ENCODE measurements at places on chromosomes 12 and 14.

GRCh38 chr12:2739832-2740641, 54.7 kb upstream of the FKBP4 start:
- DNase-seq = no peak

- DNase-seq = no peak
These were observed 4.3 kb downstream of the MDM1 start for GRCh38 chr12:68327896-68328295.

DNA sequence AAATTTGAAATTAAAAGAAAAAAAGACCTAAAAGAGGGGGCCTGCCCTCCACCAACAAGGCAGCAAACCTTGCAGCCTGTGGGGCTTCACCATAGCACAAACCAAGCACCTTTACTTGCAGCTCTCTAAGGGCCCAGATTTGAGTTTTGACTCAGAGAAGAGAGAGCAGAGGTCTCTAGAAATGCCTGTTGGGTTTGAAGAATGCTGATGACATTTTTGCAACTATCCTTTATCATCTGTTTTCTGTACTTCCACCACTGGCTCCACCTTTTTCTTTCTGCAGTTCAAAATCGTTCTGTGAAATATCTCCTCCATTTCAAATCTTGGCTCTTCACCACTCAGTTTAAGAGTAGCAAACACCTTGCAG, 83.8 kb upstream of the HMGA2 start:
- no peak for DNase-seq

- DNase-seq = peak; percentile 46
These were observed 70.1 kb downstream of the SLC6A15 start for GRCh38 chr12:84842406-84843013.

DNA sequence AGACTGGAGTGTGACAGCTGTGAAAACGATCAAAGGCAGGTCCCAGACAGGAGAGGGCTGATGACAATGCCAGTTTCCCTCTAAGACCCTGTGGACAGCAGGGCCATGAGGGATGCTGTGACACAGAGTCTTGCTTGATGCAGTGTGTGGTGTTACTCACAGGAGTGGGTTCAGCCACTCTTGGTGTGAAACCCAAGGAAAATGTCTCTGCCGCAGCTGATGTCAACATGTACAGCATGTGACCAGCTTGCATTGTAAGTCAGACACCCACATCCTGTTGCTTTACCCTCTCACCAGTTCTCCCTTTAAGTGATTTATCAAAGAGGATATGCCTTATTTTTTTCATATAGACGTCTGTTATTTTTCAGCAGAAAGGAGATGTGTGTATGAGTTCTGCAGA, 268.6 kb downstream of the BTG1 start:
- no peak for DNase-seq

GRCh38 chr14:91377700-91378652, 39.6 kb downstream of the CCDC88C start:
- DNase-seq = no peak

DNA sequence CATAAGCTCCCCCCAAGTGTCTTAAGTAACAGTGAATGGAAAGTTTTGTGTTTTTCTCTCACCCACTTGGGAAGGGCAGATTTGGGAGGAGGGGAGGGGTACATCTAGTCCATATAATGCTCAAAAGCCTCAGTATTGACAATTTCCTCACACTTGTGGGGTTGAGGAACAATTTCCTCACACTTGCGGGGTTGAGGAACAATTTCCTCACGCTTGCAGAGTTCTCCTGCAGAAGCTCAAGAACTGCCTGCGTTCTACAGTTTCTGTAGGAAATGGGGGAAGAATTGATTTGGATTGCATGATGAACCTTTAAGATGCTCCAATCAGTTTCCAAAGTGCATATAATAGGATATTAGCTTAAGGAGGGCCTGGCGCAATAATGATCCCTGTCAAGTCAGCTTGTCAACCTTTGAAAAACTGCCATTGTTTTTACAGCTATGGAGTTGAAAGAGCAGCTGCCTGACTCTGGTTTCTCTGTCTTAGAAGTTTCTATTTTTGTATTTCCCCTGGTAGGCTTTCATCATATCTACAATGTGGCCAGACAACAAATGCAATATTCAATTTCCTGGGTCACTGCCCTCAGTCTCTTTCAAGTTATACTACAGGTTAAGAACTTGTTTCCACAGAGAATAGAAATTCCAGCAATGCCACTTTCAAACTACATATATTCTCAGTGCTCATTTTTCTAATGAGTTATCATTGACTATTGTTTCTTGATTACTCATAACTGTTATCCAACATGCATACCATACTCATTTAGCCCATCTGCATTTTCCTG, 66.5 kb downstream of the PLEKHG7 start:
- DNase-seq = no peak

DNA sequence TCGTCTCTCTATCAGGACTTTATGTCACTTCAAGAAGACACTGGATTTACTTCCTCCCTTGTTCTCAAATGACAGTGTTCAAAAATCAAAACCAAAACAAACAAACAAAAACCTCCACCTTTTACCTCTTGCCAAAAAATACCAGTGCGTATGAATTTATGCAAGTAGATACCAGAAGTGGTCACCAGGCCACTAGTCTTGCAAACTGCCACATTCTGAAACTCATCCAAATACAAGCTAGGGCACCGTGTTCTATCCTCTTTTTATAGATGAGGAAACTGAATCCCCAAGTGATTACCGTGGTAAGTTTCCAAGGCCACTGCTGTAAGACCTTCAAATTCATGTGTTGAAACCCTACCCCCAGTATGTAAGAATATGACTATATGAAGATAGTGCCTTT, 343.9 kb upstream of the KITLG start:
- no peak for DNase-seq

- no peak for DNase-seq
These were observed 562 bp downstream of the EAPP start for GRCh38 chr14:34538871-34539406.

DNA sequence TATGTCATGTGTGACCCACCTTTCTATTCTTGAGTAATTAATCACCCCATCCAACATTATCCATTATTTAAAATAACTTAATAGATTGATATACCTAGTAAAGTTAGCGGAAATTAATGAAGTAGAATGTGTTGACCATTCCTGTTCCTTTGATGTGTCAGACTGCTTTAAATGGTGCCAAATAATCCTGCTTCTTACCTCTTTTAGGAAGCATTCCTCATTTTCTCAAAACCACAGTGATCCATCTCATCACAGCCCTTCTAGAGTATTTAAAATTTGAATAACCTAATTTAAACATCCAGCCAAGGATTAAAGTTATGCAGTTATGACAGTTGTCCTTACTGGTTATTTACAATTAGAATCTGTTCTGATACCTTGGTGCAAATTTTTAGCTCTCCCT, 6.9 kb downstream of the MGAT4C start:
- DNase-seq = no peak

- no peak for DNase-seq
These were observed 271.6 kb downstream of the NPAS3 start for GRCh38 chr14:33210311-33210710.

DNA sequence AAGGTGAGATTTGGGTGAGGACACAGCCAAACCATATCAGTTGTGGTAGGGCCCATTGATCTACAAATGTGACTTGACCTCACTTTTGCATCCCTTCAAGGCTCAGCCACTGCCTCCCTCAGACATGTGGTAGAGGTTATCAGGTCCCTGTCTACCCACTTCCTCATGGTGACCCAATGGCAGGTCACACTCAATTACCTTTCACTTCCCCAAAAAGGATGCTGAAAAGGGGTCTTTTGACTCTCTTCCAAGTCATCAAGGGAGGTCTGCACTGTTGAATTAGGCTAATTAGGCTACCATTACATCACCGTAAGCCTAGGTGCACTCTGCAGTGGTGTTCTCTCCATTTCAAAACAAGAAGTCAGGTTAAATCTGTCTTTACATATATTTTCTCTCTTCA, 22.6 kb upstream of the DRAM1 start:
- no peak for DNase-seq

GRCh38 chr14:46444666-46445065, 206.9 kb downstream of the RPL10L start:
- no peak for DNase-seq

- no peak for DNase-seq
These were observed 715 bp downstream of the NEK9 start for GRCh38 chr14:75126121-75126544.

DNA sequence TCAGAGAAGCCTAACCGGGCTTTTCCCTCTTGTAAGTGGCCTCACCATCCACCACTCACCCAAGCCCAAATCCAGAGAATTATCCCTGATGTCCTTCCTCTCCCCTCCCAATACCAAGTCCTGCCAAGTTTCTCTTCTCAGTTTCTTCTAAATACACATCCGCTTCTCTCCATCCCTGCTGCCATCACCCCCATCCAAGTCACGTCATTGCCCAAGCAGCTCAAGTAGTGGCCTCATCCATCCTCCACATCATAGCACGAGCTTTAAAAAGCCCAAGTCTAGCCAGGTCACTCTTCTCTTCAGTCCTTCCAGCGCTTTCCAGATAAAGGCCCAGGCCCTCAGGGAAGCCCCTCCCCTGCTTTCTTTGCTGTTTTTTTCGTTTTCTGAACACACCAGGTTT, 25.4 kb downstream of the IL31 start:
- no peak for DNase-seq

DNA sequence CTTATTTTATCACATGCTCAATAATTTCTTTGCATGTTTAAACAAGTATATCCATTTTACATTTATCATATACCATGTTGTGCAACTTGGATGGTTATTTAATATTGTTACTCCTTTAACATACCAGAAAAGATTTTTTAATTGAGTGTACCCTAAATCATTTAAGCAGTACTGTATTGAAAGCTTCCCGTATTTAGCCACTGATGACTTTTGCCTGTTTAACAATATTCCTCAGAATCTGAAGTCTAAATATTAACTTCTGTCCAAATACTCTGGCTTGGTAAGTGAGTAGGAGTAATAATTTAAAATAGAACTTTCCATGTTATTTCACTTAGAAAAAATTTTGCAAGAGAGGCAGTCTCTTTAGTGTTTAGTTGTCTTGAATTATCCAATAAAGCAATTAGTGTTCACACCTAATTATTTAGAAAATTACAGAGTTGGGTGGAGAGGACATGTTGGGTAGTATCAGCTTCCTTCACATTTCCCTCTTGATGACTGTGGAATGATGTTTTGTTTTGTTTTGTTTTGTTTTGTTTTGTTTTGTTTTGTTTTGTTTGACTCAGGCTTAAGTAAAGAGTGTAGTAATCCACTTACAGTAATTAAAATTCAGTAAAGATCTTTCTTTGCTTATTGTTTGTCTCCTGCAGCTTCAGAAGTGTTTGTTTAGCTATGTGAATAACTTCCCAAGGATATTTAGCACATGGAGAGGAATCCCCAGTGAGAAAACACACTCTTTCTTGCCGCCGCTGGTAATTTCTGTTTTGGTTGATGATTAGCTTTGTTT, 59.5 kb downstream of the DAAM1 start:
- DNase-seq = no peak

- no peak for DNase-seq
These were observed 522 bp downstream of the TUBA1A start for GRCh38 chr12:49188201-49188915.

GRCh38 chr12:11769723-11770514, 120.4 kb downstream of the ETV6 start:
- no peak for DNase-seq

DNA sequence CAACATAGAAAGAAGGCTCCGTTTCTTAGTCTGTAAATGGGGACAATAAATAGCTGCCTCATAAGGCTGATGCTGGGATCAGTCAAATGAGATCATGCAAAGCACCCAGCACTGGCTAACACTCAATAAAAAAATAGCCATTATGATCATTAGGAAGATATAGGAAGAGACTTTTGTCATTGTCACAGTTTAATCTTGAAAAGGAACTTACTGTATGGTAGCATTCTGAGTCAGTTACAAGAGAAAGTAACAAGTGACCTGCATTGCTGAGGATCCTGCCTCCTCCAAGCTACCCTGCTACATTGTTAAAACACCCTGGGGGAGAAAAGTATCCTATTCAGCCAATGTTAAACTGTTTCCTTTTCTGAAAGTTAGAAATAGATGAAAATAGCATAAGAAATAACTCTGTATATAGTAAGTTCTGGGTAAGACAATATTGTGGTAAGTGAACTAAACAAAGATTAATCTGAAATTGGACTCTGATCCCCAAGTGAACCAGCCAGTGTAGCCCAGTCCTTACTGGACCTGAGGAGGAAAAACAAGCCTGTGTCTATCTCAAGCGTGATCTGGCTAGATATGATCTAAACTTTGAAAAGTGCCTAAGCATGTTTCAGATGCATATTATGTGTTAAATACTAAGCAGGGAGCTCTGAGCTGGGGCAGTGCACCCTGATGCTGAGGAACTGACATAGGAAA, 3.6 kb upstream of the NUDT4 start:
- no peak for DNase-seq

DNA sequence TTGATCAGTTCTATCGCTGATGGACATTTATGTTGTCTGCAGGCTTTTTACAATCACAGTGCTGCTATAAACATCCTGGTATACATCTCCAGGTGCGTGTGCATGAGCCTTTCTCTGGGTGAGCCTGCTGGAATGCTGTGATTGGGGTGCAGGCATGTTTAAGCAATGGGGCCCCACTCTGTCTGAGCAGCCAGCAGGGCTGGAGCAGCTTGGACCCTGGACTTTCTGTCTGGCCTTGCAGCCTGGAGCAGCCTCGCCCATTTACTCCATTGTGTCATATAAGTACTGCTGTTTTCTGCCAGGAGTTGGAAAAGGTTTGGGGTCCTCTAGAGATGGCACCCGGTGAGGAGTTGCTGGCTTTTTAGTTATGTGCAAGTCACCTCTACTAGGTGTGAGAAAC, 199.0 kb downstream of the KIF26A start:
- no peak for DNase-seq

DNA sequence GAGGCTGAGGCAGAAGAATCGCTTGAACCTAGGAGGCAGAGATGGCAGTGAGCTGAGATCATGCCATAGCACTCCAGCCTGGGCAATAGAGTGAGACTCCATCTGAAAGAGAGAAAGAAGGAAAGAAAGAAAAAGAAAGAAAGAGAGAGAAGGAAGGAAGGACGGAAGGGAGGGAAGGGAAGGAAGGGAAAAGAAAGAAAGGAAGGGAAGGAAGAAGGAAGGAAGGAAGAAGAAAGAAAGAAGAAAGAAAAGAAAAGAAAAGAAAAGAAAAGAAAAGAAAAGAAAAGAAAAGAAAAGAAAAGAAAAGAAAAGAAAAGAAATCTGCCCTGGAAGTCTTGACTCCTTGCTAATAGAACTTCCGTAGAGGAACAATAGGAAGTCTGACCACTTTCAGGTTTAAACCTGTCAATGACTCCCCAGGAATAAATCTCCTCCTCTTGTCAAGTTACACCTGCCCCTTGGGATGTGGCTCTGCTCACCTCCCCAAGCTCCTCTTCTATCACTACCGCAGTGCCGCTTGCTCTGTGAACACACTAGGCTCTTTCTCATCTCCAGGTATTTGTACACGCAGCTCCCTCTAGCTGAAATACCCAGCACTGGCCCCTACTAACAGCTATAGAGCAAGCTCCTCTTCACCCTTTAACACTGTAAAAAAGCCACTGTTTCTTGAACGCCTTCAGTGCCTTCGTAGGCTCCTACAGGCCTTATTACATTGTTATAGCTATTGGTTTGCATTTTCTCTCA, 773.1 kb upstream of the TBX3 start:
- DNase-seq = peak; percentile 21

DNA sequence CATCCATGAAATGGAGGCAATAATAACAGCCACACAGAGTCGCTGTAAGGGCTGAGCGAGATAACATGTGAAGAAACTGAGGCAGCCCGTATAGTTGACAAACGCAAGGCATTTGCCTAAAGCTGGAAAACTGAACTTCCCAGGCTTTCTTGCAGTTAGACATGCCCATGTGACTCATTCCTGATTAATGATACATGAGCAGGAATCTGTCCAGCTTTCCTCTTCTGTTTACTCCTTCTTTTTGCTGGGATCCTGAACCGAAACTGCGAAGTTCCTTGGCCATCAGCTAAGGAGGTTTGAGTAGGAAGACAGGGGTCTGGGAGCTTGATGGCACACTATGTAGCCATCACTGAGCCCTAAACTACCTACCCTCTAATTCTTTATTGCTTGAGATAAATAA, 52.2 kb downstream of the ST8SIA1 start:
- no peak for DNase-seq

Data from NCI-H1436 treated with DMSO at 0.1 percent for 48 hours (cell line).